ENCODE measurements at places on chromosomes 2 and 18.
A peak's percentile ranks its signal among the peaks of the same experiment; 100 is the strongest.

- DNase-seq, result no peak
These were observed 3.3 kb downstream of the KCNIP3 start for GRCh38 chr2:95300450-95300849.

- no peak for DNase-seq
These were observed 62.7 kb upstream of the REV1 start for GRCh38 chr2:99552529-99552928.

- no peak for DNase-seq
These were observed 91.4 kb upstream of the BCL2L11 start for GRCh38 chr2:111029181-111029927.

DNA sequence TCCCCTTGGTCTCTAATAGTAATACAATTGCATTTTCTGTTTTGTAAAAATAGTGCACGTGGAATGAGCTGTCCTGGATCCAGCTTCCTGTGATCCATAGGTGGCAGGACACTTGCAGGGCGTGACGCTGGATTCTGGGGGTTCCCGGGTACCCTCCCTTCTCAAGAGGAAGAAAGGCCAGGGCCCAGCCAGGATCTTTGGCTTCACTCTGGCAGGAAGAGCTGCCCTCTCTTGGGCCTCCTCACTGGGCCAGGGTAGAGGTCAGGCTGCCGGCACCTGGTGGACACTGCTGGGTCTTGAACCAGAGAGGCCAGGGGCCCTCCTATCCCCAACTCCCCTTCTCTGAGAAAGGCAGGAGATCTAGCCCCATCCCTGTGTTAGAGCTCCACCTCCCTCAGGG is 37.8 kb upstream of the OTOF start:
- no peak for DNase-seq

GRCh38 chr18:67363694-67364093 is 152.8 kb downstream of the DSEL start:
- DNase-seq, result no peak

GRCh38 chr18:31161757-31162418 is 768 bp downstream of the DSC1 start:
- no peak for DNase-seq

DNA sequence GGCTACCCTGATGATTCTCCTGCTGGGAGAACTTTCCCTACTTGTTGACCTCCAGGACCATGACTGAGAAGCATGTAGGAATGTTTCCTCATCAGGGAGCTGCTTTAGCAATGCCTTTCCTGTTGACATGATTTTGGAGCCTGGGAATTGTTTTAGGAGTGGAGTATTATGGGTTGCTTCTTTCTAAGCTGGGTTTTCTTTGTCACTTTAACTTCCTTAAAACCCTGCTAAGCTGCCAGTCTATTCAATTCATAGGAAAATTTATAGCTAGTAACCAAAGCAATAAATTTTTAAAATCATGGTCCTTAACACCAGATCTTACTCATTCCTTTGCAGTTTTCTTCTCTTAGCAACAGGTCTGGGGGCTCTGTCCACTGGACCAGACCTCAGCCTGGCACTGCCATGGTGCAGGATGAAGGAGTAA is 125.6 kb upstream of the TACR1 start:
- DNase-seq, result no peak

DNA sequence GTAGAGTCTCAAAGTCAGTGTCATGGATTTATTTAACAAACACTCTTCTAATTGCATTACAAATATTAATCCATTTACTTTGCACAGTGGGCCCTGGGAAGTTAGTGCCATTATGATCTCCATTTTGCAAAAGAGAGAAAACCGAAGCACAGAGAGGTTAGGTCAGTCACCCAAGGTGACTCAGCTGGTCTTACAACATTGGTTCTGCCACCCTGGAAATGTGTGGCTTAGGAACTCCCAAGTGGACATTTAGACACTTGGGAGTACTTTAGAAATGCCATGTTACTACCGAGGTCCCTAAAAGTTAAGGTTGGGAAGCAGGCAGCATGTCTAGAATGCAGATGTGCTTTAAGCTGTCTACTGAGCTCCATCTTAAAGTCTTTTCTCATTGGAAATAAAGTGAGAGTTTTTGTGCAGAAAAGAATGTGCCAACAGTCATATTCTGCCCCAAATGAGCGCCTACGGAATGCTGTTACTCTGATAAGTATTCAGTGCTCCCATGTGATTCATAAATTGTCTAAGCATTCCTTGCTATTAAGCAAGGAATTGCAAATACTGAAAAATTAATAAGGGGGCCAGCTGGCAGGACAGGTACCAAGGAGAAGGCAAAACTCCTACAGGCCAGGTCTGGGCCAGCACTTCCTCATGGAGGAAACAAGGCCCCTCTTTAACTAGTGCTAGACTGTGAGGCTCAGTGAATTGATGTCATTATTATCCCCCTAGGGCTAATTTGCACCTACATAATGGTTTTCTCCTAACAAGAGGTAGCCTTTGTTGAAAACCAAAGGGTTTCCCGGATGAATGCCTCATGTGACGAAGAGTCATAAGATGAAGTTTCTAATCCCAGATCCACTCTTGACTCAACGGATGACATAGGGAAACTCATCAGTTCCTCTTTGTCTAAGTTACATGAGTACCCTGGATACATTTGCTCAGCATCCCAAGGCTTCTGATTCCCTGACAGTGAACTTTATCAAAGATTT is 16.3 kb downstream of the NRP2 start:
- DNase-seq, result no peak

DNA sequence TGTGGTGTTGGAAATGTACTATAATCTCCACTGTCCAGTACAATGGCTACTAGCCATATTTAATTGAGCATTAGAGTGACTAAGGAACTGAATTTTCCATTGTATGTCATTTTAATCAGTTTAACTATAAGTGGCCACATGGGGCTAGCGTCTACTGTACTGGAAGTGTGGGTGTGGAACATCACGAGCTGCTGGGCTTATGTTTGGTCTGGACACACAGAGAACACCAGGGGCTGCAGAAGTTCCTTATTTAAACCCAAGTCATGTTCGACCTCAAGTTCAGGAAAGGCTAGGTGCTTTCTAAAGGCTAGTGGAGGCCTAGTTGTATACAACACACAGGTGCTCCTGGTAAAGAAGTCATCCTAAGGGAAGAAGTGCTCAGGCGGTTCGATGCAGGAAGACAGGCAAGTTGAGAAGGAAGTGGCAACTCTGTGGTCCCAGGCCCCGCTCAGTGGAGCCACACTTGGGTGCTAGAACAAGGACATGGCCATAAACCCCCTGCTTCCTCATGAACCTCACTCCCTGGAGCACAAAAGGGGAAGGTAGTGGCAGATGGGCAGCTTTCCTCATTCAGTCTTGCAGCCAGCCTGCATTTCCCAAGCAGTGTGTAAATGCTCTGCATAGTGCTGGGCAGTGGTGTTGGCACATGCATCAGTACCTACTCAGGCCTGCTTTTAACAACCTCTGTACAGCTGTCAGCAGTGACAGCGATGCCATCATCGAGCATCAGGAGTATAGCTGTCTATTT is 13.3 kb downstream of the LGALSL start:
- no peak for DNase-seq

- no peak for DNase-seq
These were observed 225.7 kb downstream of the TMX3 start for GRCh38 chr18:68489013-68489792.

- no peak for DNase-seq
These were observed 15.0 kb upstream of the PAX3 start for GRCh38 chr2:222313816-222314215.

DNA sequence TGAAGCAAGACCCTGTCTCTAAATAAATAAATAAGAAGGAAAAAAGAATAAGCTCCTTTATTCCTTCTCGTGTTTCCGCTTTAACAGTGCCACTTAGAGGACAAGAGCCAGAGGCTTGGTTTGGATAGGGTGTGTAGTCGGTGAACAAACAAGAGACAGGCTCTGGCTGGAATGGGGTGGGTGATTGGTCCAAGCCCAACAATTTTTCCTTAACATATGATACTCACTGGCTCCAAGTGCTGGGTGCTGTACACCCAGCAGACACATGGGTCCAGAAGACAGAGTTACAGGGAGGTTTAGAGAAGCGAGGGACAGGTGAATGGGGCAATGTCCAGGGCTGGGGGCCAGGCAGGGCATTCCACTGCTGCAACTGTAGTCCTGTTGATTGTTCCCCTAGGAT is 77.8 kb downstream of the NCAPH start:
- DNase-seq, result no peak

GRCh38 chr2:215098875-215099274 is 39.6 kb downstream of the ABCA12 start:
- DNase-seq, result no peak

GRCh38 chr2:118752762-118753429 is 94.6 kb downstream of the EN1 start:
- no peak for DNase-seq

DNA sequence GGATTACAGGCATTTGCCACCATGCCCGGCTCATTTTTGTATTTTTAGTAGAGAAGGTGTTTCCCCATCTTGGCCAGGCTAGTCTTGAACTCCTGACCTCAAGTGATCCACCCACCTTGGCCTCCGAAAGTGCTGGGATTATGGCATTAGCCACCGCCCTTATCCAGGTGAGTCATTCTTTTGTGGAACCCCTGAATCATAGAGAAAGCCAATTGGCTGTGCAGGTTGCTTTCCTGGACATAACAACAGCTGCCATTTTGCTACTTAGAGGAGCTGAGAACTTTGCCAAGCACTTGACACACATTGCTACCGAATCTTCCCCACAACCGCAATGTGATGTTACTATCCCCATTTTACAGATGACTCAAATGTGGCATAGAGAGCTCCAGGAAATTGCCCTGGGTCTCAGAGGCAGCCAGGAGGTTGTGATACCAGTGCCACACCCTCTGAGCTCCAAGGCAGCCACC is 36.0 kb downstream of the SETBP1 start:
- DNase-seq, result no peak

DNA sequence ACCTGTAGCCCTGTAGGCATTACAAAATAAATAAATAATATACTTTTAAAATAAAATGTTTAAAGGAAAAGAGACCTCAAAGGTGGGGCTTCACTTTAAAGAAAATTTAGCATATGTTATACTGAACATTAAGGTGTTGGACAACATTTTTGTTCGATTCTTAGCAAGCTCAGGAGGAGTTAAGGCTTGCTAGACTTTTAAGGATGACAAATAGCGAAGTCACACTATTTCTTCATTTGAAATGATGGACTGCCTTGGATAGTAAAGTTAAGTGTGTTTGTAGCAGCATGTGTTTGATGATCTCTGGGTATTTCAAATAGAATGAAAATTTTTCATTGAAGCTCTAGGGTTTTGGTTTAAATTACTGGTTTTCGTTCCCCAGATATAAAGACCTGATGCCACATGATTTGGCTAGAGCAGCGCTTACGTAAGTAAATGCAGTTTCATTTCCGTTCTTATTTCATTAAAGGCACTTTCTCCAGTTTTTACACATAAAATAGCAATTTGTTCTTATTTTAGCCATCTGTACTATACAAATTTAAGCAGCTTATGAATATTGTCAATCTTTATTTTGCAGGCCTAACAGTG is 24.9 kb downstream of the HADHB start:
- DNase-seq, result no peak

DNA sequence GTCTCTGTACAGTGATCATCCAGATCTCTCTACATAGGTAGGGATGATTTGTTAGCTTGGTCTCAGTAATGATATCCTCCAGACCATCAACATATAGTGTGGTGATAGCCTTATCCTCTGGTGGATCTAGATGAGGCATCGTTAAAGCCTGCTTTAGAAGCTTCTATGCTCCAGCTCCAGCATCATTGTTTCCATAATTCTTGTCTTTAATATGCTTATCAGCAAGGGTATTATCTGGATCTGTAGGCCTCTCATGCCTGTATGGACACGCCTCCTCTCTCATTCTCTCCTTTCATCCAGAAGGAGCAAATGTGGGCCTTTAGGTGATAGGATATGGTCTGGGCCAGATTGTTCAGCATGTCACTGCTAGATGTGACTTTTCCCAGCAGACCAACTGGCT is 234.5 kb upstream of the CHST9 start:
- no peak for DNase-seq

DNA sequence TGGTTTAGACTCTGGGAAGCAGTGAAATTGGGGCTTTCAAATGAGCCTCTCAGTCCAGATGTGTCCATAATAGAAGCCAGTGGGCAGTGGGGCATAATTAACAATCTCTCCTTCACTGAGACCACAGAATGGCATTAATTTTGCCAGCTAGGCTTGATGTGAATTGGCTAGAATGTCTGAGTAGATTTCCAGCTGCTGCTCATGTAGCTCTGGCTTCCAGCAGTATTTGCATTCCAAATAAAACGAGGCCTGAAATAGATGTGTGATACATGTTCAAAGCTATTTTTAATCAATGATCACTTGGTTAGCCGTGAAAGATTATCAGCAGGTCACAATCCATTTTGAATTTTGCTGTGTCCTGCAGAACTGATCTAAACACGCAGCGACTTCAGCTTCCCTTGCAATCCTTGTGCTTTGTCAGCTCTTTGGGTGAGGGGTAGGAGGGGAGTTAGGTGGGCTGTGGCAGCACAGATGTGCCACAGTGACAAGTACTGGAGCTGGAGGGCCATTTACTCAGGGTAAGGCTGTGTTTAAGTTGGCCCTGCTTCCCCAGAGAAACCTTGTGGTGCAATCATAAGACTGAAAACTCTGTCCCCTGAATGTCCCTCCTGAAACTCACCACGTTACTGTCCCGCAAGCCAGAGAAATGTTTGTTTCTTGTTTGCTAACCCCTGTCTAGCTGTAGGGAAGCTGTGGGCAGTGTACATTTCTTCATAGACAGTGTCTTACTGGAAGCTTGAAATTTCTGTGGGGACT is 56.9 kb upstream of the TMEM178A start:
- peak; percentile 18 for DNase-seq

DNA sequence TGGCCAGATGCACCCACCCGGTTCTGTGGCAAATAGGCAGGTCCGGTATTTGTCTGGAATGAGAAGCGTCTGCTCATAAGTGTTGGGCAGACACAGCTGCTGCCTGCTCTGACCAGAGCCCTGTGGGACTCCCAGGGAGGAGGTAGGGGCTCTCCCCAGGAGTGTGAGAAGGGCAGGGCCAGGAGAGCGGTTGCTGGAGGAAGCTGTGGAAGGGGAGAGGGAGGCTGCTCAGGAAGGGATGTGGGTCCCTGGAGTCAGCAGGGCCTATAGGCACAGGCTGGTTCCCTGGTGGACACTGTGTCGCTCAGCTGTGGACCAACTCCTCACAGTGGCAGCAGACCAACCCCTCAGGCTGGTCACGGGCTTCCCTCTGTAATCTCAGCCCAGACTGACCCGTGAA is 109.2 kb downstream of the DYSF start:
- DNase-seq, result no peak

DNA sequence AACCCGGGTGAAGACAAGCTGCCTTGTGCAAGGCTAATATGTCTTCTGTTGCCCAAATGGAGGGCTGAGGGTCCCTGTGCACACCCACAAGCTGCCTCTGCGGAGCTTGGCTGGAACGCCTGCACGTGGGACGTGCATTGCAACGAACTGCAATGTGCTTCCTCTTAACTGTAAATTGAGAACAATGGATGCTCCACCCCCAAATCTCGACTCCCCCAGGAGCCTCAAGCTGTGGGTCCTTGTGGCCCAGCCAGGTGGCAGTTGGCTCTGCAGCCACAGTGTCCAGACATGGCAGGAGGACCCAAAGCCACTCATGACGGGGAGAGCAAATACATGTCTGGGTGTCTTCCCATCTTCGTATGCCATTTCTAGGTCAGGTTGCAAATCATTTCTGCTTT is 90.1 kb downstream of the TWIST2 start:
- DNase-seq, result peak; percentile 67

GRCh38 chr18:56413862-56414261 is 224.5 kb downstream of the TXNL1 start:
- no peak for DNase-seq
